ENCODE measurements at places on chromosomes 2 and 18. TPM values are rescaled to one million over a fixed set of nuclear protein-coding genes. Genes with fewer than 3 reads are reported as not detected.

The PSMA8 gene
- not detected for total RNA-seq

The CREG2 gene
- 0.25 TPM for total RNA-seq

The IL1B gene
- not detected for total RNA-seq

The DCDC2C gene
- total RNA-seq = not detected

The SCN3A gene
- total RNA-seq = 3.1 TPM

The LRATD1 gene
- total RNA-seq = 0.08 TPM

The LYG2 gene
- not detected for total RNA-seq

The TP53I3 gene
- 22.3 TPM for total RNA-seq

The TCF7L1 gene
- total RNA-seq = 3.5 TPM

The HSPE1 gene
- 66.3 TPM for total RNA-seq

The PTPN18 gene
- 25.8 TPM for total RNA-seq

The ASB18 gene
- not detected for total RNA-seq

The REL gene
- 6.5 TPM for total RNA-seq

The ACOXL gene
- total RNA-seq = not detected

DNA sequence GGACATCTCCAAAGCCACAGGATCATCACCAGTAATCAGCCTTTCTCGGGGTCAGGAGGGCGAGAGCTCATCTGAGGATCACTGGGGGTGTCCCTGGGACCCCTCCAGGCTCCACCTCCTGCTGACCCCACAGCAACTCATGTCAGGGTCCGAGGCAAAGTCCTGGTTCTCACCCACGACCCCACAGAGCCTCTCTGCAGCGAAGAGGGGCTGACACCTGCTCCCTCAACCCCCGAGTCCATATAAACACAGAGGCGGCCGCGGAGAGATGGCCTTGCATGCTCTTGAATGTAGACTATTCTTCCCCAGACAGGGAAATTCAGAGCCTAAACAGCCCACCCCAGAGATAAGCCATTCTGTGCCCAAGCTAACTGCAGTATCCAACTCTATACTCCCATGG, 29.9 kb downstream of the HS6ST1 start:
- DNase-seq = no peak

- no peak for DNase-seq
These were observed 3.6 kb downstream of the ITM2C start for GRCh38 chr2:230868161-230868946.

DNA sequence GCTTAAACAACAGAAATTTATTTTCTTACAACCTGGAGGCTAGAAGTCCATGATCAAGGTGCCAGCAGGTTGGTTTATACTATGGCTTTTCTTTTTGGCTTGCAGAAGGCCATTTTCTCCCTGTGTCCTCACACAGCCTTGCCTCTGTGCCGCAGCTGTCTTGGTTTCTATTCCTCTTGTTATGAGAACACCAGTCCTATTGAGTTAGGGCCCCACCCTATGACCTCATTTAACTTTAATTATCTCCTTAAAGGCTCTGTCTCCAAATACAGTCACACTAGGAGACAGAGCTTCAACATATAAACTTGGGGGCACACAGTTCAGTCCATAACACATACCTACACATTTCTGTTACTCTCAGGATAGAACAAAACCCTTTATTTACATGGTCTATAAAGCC, 17.3 kb upstream of the RHOB start:
- DNase-seq = no peak

DNA sequence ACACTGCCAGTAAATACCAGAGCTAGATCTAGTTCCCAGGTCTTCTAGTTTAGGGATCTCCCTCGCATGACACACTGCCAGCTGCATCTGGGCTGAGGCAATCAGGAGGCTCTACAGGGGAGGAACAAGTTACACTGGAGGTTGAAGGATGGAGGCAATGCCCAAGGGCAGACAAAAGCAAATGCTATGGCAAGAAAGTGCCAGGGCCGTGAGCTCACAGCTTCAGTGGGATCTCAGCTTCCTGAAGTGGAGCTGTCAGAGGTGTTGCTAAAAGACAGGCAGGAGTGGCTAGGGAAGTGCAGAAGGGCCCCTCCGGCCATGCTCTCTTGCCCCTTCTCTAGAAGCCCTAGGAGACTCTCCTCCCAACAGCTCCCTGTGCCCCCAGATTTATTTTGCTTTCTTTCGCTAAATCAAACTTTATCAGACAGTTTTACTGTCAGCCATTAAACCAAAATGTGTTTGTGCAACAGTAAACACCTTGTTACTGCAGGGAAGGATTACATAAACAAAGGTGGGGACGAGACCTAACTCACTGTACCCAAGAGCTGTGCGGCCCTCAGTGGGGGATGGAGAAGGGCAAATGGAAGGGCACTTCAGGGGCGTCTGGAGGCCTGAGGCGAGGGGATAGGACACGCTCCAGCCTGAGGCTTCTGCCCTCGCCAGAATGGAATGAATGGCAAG, 39.4 kb upstream of the PKDCC start:
- peak; percentile 39 for DNase-seq

DNA sequence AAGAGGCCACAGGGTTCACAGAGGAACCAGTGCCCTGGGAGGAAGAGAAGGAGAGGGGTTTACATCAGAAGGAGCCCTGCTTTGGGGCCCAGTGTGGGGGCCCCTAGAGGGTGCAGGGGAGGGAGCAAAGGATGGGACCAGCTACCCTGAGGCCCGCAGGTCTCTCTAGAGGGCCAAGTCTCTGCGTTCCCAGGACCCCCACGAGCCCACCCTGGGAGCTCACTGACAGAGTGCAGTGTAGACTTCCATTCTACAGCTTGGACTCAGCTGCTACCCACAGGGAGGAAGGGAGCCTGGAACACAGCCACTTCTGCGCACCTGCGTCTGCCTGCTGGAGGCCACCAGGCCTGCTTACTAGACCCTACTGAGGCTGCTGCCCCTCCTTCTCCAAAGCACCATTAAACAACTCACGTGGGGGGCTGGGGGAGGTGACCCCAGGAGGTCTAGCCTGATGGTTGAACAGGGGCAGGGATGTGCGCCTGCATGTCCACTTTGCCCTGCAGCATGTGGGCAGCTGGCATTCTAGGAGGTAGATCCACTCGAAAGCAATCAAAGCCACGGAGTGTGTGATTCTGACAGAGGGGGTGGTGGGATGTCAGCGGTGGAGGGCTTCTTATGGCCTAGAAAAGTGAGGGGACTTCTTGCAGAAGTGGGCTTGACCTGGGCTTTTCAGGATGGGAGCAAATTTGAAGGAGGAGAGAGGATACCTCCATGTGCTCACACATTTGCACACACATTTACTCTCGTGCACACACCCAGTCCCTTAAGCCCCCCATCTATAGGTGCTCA, 90.2 kb downstream of the ZFP36L2 start:
- no peak for DNase-seq

- no peak for DNase-seq
These were observed 154.5 kb upstream of the NRP2 start for GRCh38 chr2:205527801-205528200.

- peak; percentile 69 for DNase-seq
These were observed 9.8 kb upstream of the ERBB4 start for GRCh38 chr2:212548455-212548819.

- DNase-seq = no peak
These were observed 20.2 kb upstream of the COL5A2 start for GRCh38 chr2:189199797-189200196.

DNA sequence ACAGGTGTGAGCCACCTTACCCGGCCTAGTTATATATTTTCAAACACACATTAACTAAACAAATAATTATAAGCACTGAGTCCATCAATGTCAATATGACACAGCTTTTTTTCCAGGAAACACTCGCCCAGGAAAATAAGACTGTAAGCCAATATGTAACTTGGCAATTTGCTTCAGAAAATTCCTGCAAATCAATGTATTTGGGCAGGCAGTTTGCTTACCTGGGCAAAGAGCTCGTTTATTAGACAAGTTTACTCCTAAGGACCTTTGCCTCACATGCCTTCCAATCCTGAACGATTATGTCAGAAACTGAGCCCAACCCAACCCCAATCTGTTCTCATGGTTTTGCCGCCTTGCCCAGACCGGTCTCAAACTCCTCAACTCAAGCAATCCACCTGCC, 34.7 kb upstream of the NDUFV2 start:
- no peak for DNase-seq

- DNase-seq = no peak
These were observed 69.3 kb downstream of the ACTR2 start for GRCh38 chr2:65296971-65297370.

DNA sequence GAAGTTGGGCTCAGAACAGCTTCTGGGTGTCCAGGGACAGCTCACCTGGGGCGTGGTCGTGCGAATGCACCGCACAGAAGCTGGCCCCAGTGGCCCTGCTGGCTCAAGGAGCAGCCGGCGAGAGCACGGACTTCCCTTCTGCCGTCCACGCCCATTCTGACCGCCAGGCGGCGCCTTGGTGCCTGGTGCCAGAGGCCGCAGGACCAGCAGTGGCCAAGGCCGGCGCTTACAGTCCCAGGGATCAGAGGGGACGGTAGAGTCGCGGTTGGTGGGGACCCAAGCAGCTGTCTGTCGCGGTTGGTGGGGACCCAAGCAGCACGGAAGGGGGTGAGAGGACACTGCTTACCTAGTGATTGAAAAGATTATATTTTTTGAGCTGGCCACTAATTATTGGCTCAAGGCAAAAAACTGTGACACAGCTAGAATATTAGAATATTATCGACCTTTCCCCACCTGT, 25.7 kb downstream of the NPPC start:
- peak; percentile 56 for DNase-seq

DNA sequence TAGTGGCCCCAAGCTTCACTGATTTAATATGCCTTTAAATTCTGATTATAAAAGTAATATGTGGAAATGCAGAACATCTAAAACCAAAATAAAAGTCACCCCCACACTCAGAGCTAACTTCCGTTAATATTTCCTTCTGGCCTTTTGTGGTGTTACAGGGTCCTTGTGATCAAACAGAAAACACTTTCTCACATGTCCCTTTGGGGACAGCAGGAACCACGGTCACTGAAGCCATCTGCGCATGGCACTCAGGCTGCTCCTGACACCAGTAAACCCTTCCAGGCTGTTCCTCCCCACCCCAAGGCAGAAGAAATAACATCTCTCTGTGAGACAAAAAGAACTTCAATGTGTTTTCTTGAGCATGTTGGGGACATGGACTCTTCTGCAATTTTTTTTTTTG, 25.1 kb upstream of the GPR17 start:
- DNase-seq = no peak

DNA sequence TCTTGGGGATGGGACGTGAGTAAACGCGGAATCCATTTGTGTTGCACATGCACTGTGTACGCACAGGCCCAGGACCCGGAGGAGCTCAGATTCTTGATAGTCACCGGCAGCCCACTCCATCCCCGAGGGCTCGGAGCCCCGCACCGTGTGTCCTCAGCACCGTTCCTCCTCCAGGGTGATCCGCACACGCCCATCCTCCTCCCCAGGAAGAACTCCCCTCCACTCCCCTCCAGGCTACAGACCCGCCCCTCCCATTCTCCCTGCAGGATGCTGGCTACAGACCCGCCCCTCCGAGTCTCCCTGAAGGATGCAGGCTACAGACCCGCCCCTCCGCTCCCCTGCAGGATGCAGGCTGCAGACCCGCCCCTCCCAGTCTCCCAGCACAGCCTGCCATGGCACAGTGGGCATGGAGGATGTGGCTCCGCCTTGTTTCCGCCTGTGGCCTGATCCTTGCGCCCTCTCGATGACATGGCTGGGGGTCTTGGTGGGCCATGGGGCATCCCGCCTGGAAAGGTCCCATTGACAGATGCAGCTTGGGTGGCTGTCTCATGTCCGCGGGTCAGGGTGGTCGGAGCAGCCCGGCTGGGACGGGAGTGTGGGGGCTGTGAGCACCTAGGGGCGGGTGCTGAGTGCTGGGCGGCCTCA, 14.1 kb downstream of the CTDP1 start:
- no peak for DNase-seq

DNA sequence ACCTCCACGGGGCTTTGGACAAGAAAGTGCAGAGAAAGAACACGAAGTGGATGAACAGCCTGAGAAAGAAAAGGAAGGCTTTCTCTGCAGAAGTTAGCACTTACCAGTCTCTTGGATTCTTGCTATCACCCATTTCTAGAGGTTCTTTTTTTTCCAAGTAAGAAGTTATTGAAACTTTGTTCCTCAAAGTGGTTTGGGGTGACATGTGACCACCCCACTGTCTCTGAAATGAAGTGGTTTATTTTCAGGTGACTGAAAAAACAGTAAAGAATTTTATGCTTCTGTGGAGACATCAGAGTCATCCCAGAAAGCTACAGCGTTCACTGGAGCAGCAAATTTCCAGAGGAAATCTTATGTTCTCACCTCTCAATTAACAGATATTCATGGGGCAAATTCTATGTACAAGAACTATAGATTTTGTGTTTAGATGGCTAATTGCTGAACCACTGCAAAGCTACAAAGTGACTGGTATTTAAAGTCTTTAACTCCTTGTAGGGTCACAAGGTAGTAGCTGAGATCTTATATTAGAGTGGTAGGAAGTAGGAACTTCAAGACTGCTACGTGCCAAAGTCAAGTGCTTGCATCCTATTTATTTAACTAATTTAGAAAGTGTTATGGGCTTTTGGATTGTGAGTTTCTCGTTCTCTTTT, 267.5 kb downstream of the TGIF1 start:
- no peak for DNase-seq

- DNase-seq = no peak
These were observed 33.8 kb downstream of the SDC1 start for GRCh38 chr2:20190876-20191713.

DNA sequence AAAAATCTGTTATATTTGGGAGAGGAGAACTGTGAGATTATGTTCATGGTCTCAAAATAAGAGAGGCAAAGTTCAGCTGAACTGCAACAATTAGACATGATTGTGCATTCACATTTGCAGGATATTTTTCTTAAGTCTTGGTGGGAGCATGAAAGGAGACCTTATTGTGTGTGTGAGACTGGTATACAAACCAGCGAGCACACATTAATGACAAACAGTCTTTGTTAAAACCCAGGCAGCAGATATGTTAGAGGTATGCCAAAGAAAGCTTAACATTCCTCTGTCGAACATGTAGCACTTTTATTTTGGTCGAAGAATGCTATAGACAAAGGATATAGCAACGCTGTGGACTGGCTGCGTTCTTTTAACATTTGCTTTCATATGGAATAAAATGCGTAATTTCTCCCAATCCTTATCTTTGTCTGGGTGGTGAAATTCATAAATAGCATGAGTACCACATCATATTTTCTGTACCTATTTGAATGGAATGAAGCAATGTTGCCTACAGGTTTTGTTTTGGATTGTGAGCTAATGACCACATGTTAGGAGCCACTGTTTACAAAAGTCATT, 88.4 kb downstream of the ICOS start:
- DNase-seq = no peak
